Astrocyte of the spinal cord (primary cell): ENCODE measurements at places on chromosomes 7 and 10.

- DNase-seq: no peak
These were observed 48.1 kb upstream of the SEPTIN7 start for GRCh38 chr7:35752742-35753141.

- DNase-seq: no peak
These were observed 36.7 kb upstream of the PRPS1L1 start for GRCh38 chr7:18064242-18064838.

DNA sequence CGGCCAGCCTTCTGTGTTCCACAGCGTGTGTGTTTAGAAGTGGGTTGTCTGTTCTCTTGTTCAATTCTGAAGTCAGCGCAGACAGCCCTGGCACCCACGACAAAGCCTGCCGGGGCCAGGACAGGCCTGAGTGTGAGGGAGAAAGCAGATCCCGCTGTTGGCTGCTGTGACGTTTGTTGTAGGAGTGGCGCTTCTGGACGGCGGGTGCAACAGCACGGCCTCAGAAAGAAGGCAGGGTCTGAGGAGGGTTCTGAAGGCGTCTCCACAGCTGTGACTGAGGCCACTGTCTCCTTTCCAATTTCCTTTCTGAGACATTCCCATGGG, 76.2 kb downstream of the VIPR2 start:
- DNase-seq: no peak

GRCh38 chr7:33048257-33048656, 14.3 kb downstream of the NT5C3A start:
- DNase-seq: no peak

GRCh38 chr7:69147631-69148030, 450.6 kb upstream of the AUTS2 start:
- no peak for DNase-seq

- no peak for DNase-seq
These were observed 39.6 kb downstream of the PPIF start for GRCh38 chr10:79386637-79387465.

GRCh38 chr7:39102234-39102633, 124.5 kb downstream of the POU6F2 start:
- no peak for DNase-seq
